Inflammatory macrophage treated with lipopolysaccharide for 1 hour (primary cell): ENCODE measurements at places on chromosomes 2 and 18.

GRCh38 chr2:226387499-226387942 is 412.1 kb downstream of the IRS1 start:
- no peak for DNase-seq

GRCh38 chr18:8978394-8978793 is 124.1 kb upstream of the NDUFV2 start:
- no peak for DNase-seq

GRCh38 chr18:49875783-49876182 is 62.5 kb upstream of the ACAA2 start:
- DNase-seq, result no peak

DNA sequence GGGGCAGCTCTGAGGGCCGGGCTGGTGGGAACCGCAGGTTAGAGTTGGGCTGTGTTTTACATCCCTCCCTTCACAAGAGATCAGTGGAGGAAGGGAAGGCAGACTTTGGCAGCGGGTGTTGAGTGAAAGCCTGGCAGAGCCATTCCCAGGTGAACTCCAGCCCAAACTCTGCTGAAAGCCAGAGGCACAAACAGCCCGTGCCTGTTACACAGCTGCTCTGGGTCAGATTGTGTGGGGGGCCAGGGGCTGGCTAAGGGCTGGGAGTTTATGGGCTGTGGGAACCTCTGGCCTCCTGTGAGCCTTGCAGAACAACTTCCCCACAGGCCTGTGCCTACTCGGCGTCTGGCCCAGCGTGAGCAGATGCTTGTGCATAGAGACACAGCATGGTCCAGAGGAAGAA is 286.8 kb downstream of the CLIP4 start:
- DNase-seq, result no peak

DNA sequence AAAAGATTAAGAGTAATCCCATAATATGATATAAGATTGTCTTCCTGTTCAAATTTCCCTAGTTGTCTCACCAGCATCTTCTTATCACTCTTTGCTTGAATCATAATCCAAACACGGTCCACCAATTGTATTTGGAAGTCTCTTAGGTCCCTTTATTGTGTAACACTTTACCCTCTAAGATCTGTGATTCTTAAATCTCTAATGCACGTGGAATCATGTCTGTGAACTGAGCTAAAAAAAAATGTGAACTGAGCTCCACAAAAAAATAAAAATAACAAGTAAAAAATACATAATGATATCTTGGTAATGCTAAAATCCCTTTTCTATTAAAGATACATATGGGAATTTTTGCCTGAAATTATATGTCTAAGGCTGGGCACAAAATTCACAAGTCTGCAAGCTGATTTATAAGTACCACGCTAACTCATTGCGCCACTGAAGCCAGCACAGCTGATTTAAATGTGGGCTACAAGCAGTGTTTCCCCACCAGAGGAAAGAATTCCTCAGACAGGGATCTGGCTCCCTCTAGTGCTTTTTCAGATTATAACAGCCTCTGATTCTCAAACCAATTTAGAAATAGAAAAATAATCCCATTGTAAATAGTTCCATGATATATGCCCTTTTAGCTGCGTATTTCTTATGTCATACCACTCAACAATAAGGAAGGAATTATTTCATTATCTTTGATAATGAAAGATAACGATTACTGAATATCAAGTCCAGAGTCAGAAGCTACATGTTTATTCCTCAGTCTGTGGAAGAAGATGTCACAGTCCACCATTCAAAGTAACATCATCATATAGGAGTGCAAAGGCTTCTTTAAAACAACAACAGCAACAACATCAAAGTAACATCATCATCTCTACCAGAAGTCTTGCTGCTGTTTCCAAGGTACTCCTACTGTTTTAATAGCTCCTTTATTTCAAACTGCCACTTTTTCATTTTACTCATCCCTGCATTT is 22.9 kb downstream of the RBM43 start:
- DNase-seq, result peak; percentile 96

DNA sequence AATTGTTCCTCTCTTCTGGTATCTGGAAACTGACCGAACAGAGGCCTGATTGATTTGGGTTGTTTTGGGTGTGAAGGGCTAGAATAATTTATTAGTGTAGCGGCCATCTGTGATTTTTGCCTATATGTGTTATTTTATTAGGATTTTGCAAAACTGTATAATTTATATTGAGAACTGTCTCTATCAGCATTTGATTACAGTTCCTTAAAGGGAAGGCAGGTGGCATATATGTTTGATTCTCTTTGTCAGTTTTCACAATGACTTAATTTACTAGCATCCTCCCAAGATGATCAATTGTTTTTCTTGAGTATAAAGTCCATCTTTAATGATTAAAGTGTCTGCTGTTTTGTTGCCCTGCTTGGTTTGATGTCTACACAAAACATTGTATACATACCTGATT is 4.5 kb downstream of the NBEAL1 start:
- no peak for DNase-seq

GRCh38 chr2:221502270-221503010 is 69.7 kb downstream of the EPHA4 start:
- no peak for DNase-seq

- DNase-seq, result no peak
Observed at GRCh38 chr2:436205-436604, 148.3 kb upstream of the ALKAL2 start.

- DNase-seq, result no peak
Observed at GRCh38 chr2:776487-776886, 99.3 kb upstream of the TMEM18 start.

DNA sequence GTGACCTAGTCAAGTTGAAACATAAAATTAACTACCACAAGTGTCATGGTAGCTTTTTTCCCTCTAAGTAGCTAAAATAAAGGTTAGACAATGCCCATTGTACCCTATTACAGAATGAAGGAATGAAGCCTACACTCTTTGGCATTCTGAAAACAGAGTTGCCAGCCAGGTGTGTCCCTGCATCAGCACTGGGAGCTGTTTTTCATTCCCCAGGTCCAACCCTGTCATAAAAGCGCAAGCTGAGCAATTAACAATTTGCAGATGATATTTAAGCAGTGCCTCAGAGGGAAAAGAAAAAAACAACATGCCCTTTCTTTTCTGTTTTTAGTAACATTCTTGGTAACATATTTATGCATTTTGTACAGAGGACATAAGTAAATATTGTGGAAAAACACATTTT is 46.8 kb upstream of the MGAT4A start:
- DNase-seq, result no peak

DNA sequence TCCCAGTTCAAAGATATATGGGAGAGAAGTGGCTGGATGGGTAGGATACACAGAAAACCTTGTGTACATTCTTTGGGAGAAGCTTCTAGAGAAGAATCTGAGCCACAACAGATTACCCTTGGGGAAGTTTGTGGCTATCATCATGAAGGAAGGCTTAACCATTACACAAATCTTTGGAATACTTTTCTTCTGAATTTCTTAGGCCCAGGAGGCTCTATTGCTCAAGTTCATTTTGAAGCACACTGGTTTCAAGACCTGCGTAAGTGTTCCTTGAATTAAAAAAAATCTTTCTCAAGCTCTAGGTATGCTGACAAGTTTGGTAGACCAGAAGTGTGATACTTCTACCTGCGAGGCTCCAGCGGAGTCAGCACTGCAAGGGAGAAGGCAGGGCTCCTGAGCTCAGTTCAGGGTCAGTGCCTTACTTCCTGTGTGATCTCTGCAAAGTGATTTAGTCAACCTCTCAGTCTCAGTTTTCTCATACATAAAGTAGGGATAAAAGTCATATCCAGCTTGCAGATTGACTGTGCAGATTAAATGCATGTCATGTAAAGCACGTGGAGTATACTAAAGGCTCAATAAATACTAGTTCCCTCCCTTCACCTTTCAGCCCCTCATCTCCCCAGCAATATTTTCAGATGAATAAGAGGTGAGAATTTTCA is 438.6 kb downstream of the DLGAP1 start:
- DNase-seq, result no peak

DNA sequence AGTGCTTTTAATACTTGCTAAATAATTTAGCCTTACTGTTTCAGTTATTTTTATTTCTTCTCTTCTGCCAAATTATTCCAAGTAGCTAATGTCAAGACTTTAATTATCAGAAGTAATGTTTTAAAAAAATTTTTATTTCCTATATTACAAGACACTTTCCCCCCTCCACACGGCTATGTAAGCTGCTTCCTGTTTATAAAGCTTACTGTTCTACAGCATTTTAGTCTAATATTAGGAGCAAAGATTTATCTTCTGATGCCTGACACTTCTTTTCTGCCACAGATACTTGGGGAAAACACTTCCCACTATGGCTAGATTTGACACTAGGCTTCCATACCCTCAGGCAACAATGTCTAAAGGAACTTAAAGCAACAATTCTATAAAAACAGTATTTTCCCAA is 62.3 kb downstream of the ROCK1 start:
- DNase-seq, result no peak

DNA sequence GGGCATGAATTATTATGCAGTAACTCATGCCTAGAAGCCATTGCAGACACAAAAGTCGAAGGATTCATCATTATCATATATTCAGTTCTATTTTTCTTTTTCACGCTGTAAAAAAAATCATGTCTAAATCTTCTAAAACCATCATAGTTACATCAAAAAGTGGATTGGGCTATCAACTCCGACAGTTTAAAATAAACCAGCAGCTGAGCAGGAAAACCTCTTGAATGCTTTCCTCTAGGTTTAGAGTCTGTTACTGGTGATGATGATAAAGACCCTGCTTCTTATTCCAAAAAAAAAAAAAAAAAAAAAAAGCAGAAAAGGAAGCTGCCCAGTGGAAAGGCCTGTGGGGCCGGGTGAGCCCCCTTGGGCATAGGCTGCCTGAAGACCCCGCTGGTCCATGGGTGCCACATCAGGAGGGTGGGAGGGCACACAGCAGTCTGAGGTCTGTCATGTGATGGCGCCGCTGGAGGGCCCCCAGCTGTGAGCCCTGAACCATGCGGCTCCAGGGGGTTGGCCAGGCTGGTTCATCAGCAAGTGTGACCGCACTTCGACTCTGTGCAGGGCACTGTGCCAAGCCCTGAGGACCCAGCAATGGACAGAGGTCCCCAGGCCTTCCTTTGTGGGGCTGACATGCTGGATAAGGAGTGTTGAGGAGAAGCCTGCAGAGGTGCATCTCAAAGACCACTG is 199.6 kb downstream of the EIPR1 start:
- DNase-seq, result no peak

DNA sequence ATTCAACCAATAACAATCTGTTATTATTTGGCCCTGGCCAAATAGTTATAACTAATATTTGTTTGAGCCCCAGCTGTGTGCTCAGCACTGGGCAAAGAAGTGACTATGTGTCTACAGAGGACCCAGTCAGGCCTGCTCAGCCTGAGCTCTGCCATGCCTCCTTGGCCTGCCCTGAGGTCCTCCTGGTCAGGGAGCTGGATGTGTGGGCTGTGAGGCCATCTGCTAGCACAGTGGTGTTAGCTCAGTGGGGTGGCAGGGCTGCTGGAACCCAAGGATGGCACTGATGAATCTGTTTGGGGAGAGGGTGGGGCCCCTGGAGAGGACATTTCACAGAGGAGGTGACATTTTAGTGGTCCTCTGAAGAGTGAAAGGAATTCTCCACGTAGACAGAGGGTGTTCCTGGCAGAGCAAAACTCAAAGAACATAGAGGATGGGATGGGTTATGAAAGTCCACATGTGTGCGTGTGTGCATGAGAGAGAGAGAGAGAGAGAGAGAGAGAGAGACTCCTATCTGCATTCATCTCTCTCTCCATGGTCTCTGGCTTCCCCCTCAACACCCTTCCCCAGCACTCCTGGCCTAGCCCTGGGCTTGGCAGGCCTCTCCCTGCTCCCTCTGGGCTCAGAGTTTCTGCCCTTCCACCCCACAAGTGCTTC is 21.2 kb upstream of the ATOH8 start:
- DNase-seq, result no peak

DNA sequence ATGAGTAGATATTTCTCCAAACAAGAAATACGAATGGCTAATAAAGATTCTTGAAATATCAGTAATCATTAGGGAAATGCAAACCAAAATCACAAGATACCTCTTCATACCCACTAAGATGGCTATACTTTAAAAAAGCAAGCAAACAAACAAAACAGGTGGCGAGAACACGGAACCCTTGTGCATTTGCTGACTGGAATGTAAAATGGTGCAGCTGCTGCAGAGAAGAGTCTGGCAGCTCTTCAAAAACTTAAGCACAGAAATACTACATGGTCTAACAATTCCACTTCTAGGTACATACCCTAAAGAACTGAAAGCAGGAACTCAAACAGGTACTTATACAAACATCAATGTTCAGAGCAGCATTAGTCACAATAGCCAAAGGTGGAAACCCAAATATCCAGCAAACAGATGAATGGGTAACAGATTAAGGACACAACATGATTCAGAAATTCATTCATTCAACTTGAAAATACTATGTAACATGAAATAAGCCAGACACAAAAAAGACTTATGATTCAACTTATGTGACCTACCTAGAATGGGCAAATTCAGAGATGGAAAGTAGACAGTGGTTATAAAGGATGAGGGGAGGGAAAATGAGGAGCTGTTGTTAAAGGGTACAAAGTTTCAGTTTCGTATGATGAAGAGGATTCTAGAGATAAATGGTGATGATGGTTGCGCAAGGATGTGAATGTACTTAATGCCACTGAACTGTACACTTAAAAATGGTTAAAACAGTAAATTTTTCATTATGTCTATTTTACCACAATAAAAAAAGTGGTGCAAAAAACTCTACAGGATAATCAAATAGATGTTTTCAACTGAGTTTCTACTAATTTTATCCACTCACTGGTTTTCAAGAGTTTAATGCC is 26.9 kb upstream of the GPR75 start:
- no peak for DNase-seq

DNA sequence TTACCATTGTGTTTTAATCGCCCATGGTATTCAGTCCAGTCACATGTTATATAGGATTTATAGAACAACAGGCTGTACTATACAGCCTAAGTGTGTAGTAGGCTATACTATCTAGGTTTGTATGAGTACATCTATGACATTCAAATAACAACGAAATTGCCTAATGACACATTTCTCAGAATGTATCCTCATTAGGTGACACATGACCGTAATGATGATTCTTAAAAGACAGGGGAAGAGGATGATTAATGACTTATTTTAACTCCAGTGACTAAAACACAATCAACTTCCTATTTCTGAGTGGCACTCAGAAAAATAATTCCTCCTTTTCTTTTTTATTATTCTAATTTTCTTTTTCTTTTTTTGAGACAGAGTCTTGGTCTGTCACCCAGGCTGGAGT is 63.0 kb upstream of the ACSL3 start:
- DNase-seq, result peak; percentile 92

GRCh38 chr2:84427235-84428138 is 31.6 kb downstream of the SUCLG1 start:
- no peak for DNase-seq
